ENCODE measurements at places on chromosomes 12 and 14.

- no peak for DNase-seq
Measured at GRCh38 chr12:3313675-3314663, 177.0 kb upstream of the PRMT8 start.

DNA sequence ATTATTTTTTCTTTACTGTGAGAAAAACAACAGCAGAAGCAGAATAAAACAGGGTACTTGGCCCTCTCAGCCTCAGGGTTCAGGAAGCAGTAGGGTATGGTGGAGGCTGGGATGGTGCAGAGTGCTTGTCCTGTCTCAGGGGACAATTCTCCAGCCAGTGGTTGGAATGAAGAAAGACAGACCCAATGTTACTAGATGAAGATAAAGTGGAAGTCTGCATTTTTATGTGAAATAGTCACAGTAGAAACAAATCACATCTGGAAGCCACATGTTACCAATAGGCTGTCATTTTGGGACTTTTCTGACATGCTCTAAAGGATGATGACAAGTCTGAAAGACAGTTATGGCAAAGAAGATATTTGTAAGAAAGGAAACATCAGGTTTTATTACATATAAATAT, 32.3 kb downstream of the PROX2 start:
- DNase-seq = no peak

GRCh38 chr12:51531978-51532497, 59.0 kb upstream of the SCN8A start:
- DNase-seq = peak; percentile 44

DNA sequence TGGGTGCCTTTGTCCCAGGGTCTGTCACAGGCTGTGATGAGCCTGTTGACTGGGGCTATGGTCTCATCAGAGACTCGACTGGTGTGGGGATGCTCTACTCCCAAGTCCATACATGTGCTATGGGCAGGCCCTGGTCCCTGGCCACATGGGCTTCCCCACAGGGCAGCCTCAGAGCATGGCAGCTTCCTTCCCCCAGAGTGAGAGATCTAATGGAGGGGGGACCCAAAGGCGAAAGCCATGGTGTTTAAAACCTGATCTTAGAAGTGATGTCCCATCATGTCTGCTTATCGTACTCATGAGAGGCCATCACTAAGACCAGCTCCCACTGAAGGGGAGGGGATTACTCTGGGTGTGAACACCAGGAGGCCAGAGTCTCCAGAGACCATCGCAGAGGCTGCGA, 279.0 kb upstream of the RTL1 start:
- no peak for DNase-seq

GRCh38 chr14:100041271-100041670, 24.0 kb upstream of the EVL start:
- no peak for DNase-seq

DNA sequence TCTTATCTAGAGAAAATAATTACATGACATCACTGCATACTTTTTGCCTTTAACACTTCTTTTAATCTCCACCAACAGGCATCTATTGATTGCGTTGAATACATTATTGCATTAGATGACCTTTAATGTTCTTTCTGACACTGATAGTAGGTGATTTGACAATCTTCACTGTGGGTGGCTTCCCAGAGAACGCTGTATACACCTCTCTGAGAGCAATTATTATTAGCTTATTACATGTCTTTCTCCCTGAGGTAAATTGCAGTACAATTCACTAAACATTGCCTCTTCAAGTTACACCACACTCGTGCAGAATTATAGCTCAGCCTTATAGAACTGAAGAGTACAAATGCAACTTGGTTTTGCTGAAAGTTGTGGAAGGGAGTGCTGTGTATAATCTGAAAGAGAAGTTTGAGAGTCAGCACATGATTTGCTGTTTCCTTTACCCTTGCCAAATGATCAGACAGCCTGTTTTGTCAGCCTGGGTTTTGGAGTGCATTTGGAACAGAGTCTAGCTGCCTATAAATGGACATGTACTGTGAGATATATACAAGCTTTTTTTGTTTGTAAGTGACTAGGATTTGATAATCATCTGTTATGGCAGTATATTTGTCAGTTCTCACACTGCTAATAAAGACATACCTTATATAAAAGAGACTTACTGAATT, 369.2 kb downstream of the CCER1 start:
- DNase-seq = no peak

- peak; percentile 16 for DNase-seq
Measured at GRCh38 chr14:102805371-102805891, 28.2 kb downstream of the TRAF3 start.

DNA sequence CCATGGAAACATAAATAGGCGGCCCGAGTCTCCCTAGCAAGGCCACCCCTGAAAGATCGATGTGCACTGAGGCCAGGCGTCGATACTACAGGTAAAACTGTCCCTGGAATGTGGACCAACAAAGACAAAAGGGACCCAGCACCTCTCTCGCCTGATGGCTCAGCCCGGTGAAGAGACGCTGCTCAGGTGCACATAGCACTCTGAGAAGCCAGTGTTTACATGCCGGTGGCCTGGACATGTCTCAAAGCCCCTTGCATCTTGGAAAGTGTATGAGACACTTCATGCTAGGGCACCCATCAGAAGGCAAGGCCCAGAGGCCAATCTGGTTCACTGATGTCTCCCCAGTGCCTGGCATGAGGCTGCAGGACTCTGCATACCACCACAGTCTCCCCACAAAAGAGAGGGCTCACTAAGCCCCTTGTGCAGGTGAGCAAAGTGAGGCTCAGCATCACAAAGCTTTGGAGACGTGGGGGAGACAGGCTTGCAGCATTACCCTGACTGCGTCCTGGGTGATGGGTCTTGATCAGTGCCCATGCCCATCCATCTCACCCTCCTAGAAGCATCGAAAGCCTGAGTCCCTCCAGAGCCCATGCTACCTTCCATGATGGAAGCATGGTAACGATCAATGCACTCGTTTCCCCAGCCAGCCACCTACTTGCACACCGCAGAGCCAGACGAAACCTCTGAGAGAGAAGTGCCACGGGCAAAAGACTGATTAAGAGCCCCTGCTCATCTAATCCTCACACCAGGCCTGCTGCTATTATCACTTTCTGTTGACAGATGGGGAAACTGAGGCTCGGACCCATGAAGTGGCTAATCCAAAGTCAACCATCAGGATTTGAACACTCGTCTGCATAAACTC, 16.1 kb downstream of the BCL11B start:
- DNase-seq = no peak

- DNase-seq = no peak
Measured at GRCh38 chr12:77842430-77842829, 11.7 kb downstream of the NAV3 start.
